ENCODE measurements at places on chromosomes 1 and 21.

- DNase-seq, result no peak
Observed at GRCh38 chr1:16076865-16077238, 3.4 kb upstream of the FAM131C start.

- DNase-seq, result no peak
Observed at GRCh38 chr1:48049823-48050535, 52.8 kb upstream of the TRABD2B start.

DNA sequence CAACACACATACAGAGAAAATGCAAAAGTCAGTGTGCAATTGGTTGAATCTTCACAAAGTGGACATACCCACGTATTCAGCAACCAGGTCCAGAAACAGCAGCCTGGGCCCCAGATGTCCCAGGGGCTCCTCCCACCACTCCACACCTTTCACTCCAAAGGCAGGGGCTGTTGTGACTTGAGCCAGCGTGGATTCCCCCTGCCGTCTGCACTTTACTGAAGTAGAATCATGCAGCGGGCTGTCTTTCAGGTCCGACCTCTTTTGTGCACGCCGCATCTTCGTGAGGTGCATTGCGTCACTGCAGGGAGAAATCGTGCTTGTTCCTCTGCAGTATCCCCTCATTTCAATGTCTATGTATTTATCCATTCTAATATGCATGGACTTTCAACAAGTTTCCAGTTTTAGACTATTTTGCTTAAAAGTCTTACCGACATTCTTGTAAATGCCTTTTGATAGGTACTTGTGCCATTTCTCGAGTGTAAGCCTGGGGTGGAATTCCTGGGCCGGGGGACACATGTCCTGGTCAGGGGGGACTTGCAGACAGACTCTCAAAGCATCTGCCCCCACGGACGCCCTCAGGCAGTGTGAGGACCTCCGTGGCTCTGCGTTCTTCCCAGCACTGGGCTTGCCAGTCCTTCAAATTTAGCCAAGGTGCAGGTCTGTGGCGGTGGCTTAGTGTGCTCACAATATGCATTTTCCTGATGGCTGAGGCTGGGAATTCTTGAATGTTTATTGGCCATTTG is 29.3 kb upstream of the ACTRT2 start:
- DNase-seq, result no peak

- DNase-seq, result no peak
Observed at GRCh38 chr1:168875831-168876230, 146.8 kb upstream of the DPT start.

DNA sequence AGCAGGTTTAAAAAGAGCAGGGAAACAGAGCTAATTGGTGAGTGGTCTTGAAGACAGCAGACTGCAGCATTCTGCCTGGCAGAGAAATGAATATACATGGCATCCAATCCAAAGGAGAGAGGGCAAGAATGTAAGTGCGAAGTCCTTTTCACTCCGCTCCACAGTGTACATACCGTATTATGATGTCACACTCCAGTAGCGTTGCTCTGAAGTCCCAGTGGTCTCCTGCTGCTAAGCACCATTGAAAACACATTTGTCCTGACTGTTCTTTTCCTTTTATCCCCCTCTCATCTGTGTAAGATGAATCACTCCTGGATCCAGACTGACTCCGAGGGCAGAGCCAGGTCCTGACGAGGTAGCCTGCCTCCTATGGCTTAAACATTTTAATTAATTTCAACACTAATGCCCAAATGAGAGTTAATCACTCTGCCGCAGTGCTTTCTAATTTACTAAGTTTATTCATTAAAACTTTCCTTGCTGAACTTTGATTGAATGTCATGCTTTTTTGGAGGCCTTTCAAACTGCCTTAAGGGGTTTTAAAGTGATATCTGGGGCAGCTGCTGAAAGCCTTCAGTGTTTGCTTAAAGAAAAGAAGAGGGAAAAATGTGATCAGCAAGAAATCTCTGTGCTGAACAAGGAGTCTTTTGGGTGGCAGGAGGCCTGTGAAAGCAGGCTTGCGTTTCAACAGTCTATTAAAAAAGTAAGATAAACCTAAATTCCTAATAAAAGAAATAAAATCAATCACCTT is 227.2 kb downstream of the ATG4C start:
- no peak for DNase-seq

GRCh38 chr1:16253332-16253922 is 16.4 kb upstream of the CPLANE2 start:
- DNase-seq, result no peak

DNA sequence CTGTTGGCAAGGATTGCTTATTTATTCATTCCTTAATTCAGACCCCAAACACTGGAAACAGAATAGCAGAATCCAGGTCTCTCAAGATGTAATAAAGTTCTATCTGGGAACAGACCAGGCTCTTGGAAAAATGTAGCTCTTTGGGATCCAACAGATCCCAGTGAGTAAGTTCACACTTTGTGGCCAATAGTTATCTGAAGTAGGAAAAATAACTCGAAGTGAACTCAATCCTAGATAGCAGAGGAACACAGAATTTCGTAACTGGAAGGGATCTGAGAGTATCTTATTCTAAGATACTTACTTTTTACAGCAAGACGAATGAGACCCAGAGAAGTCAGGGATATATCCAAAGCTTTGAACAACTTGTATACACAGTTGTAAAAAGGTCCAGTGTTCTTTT is 150.7 kb upstream of the CD34 start:
- no peak for DNase-seq

GRCh38 chr1:174966008-174966572 is 33.7 kb upstream of the CACYBP start:
- no peak for DNase-seq

- DNase-seq, result no peak
Observed at GRCh38 chr1:162578936-162579335, 17.4 kb downstream of the UAP1 start.

DNA sequence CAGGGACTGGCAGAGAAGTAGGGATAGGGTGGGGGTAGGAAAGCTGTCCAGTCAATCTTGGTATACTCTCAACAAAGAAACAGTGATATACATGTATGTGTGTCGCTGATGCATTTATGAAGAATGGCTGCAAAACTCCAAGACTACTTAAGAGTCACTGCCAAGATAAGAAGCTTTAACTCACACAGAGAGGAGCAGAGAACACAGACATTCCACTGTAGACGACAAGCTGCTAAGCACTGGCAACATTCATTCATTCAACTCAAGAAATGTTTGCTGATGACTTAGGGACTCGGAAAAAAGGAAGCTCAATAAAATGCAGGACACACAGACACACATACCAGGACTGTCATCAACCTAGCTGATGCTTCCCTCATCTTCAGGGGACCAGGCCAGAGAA is 5.5 kb downstream of the CTNNBIP1 start:
- DNase-seq, result no peak

DNA sequence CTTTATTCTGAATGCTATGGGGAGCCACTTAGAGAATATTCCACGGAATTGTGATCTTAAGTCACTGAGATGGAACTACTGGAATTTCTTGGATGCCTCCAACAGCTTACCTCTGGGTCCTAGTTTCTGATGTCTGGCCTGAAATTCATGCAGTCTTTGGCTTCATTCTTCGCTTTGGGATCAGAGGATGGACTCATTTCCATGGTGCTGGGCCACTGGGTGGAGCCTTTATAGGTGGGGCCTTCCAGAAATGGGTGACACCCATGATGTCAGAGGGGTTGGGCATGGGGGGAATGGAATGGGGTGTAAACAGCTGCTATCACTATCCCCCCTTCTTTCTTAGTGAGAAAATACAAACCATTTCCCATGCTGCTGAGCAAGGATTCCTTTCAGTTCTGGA is 73.7 kb upstream of the FGGY start:
- no peak for DNase-seq

GRCh38 chr1:89943846-89944781 is 50.8 kb upstream of the ZNF326 start:
- no peak for DNase-seq

DNA sequence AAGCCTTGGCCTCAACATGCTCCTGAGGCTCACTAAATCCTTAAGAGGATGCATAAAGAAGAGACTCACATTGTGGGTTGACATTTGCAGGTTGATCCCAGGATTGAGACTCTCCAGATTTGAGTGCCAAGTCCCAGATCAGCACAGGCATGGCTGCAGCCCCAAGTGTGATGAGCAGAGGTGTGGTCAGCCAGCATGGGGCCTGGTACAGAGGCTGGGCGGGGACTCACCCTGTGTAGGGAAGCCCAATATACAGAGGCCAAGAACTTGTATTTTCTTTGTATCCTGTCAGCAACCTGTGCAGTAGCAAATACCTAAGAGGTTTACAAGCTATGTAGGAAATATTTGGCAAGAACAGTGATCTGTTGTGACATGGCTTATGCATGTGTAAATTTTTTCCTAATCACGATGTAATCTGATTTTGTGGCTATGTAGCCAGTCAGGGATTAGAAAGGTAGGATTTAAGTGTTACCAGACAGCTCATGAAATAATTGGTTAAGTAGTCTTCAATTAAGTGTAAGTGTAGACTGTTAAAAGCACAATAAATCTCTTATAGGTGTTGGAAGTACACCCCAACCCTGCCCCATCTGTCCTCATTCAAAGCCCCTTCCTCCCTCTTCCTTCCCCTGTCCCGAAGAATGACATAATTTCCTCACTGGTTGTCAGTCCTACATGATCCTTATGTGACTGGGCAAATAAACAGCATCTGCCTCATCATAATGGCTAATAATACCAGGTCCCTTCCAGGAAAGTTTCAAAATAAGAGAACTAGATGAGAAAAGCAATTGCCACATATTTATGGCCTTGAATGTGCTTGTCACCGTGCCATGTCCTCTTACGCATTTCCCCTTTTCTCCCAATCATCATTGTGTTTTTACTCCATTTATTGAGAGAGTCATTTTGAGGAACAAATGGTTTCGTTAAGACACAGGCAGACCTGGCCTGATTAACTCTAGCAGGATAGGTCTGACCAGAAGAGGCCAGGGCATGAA is 120.9 kb downstream of the HLX start:
- no peak for DNase-seq

GRCh38 chr1:168097921-168098528 is 38.7 kb downstream of the GPR161 start:
- no peak for DNase-seq

- DNase-seq, result no peak
Observed at GRCh38 chr1:213742992-213743391, 244.8 kb upstream of the PROX1 start.

DNA sequence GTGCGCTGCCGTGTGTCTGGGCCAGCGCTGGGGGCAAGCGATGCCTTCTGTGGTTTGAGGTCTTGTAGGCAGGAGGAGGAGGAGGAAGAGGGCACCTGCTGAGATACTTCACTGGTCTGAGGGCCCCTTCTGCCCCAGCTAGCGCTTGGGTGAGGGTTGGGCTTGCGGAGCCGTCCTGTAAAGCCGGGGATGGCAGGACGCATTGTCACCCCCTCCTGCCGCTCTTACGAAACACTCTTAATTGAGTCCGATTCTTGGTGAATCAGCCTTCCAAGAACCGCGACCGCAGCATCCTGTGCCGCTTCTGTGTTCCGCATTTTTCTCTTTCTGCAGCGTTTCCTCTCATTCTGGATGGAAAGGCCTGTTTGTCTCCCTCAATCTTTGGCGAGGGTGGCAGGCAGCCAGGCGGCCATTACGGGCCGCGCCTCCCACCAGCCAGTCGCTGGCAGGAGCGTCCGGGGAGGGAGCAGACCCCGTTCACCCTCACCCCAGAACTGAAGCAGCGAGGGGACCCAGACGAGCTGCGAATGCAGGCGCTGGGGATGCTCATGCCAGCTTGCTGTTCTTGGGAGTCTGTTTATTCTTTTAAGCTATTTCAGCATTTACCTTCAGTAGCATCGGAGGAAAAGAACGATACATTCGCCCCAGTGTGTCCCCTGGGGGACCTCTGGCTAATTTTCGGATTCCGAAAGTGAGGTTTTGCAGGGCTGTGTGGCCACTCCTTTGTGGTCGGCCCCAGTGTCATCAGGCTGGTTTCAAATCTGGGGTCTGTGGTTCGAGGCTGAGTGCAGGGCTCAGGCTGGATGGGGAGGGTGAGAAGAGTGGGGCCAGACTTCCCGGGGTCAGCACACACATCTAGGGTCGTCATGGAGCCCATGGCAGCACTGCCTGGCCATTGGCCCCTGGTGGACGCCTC is 62.7 kb downstream of the SKI start:
- peak; percentile 47 for DNase-seq

GRCh38 chr21:17607684-17608083 is 5.0 kb downstream of the BTG3 start:
- no peak for DNase-seq

GRCh38 chr1:197399755-197400521 is 131.9 kb downstream of the CRB1 start:
- no peak for DNase-seq

DNA sequence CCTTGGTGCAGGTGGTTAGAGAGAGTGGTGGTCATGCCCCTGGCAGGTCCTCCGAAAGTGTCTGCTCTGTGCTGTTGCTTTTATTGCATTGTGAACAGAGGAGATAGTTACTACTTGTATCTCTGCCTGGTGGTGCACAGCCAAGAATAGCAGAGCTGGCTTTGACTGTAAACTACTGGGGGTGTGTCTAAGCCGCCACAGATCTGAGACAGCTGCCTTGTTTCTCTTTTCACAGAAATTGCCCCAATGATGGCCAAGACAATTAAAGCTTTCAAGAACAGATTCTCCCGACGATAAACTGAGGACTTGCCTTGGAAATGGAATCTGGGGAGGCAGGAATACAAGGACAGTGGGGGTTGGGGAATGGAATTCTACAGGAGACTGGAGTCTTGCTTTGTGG is 16.0 kb downstream of the ELOA start:
- DNase-seq, result no peak
